ENCODE measurements at places on chromosomes 7 and 10.
A peak's percentile ranks its signal among the peaks of the same experiment; 100 is the strongest.

GRCh38 chr7:41110186-41110585 is 592.7 kb downstream of the INHBA start:
- no peak for DNase-seq

GRCh38 chr10:3624367-3624766 is 160.6 kb downstream of the KLF6 start:
- peak; percentile 15 for DNase-seq

DNA sequence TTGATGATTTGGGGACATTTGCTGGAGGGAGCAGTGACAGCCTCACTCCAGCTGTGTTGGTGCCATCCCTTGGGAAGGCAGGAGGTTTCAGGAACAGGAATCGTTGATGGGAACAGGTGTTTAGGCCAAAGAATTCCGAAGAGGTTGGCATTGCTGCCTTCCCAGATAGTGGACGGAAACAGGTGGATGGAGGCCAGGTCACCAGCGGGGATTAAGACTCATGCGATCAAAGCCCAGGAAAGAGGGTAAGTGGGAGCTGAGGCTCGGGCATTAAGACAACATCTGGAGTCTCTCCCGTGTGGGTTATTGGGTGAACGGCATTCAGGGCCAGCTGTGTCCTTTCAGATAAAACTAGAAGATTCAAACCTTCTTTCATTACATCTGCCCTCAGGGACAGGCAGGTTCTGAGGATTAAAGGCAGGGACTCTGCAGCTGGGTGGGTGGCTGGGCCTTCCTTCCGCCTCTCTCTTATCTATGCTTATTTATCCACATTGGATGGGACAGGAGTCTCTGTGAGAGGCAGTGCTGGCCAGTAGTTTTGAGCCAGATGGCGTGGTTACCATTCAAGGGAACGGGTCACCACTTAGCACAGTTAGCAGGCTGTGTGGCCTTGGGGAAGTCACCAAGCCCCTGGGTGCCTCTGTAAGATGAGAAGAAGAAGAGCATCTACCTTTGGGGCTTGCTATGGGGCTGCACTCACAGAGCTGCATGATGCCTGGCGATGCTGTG is 67.6 kb downstream of the INSIG1 start:
- no peak for DNase-seq

DNA sequence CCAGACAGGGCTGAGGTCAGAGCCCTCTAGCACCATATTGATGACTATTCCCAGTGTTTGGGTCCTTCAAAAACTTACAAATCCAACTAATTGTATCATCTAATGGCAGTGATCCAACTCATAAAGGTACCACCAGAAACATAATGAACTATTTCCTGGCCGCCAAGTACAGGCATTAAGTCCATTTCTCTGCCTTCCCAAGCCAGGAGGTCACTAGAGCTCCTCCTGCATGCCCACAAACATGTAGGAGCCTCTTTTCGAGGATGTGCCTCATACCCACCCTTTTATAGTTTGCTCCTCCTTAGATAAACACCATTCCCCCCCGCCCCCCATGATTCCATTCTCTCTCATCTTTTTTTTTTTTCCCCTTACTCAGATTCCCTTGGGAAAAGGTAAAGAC is 91.3 kb downstream of the CHN2 start:
- DNase-seq, result no peak

DNA sequence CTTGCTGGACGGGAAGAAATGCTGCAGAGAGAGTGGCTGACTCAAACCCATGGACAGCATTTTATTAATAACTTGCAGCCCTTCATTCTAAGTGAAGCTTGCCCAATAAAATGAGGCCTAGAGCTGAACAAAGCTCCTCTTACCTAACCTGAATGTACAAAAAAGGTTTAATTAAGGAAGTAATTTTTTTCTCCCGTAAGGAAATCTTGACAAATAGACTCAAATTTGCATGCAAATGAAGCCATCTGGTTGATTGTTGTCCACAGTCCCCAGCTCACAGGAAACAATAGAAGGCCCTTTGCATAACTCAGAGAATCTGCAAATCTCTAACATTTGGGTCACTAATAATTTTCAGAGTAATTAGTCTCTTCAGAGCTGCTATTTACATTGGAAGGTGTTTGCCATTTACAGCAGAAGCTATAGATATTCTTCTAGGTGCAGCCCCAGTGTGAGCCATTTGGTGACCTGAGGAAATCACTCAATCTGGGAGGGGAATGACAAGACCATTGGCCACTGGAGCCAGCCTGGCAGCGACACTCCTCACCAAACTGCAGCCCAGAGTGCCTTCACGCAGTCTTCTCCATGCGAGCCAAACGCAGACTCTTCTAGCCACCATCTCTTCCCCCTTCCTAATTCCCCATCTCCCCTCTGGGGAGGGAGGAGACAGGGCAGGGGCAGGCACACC is 483.0 kb upstream of the C7orf33 start:
- DNase-seq, result no peak

- DNase-seq, result peak; percentile 51
These were observed 92.0 kb downstream of the ITGA8 start for GRCh38 chr10:15627617-15628196.

DNA sequence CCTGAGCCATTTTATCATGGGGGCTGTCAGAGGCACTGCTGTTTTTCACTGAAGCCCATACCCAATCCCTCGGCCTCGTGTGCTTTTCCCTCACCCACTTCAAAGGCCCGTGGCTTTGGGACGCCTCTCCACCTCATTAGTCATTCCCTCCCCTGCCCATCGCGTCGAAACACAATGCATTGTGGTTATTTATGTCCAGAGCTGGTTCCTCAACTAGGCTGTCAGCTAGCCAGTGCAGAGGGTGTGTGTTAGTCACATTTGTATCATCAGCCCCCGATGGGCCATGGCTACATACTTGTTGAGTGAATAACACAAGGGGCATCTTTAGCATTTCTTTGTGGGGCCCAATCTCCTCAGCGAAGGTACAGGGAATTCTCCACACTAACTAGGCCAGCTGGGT is 3.8 kb upstream of the CRCP start:
- DNase-seq, result peak; percentile 29

- no peak for DNase-seq
These were observed 28.9 kb upstream of the MRPS33 start for GRCh38 chr7:141043616-141044015.

GRCh38 chr7:77923419-77923818 is 124.8 kb downstream of the PHTF2 start:
- no peak for DNase-seq

- DNase-seq, result no peak
These were observed 18.0 kb upstream of the STARD3NL start for GRCh38 chr7:38160003-38160571.

DNA sequence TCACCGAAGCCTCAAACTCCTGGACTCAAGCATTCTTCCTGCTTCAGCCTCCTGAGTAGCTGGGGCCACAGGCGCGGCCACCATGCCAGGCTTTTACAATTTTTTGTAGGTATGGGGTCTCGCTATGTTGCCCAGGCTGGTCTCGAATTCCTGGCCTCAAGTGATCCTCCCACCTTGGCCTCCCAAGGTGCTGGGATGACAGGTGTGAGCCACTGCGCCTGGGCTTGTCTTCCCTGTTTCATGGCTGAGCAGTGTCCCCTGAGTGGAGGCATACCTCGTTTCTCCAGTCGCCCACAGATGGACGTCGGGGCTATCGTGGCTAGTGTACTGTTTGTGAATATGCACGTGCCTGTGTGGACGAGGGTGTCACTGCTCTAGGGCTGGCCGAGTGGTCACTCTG is 11.3 kb downstream of the INPP5A start:
- DNase-seq, result no peak

DNA sequence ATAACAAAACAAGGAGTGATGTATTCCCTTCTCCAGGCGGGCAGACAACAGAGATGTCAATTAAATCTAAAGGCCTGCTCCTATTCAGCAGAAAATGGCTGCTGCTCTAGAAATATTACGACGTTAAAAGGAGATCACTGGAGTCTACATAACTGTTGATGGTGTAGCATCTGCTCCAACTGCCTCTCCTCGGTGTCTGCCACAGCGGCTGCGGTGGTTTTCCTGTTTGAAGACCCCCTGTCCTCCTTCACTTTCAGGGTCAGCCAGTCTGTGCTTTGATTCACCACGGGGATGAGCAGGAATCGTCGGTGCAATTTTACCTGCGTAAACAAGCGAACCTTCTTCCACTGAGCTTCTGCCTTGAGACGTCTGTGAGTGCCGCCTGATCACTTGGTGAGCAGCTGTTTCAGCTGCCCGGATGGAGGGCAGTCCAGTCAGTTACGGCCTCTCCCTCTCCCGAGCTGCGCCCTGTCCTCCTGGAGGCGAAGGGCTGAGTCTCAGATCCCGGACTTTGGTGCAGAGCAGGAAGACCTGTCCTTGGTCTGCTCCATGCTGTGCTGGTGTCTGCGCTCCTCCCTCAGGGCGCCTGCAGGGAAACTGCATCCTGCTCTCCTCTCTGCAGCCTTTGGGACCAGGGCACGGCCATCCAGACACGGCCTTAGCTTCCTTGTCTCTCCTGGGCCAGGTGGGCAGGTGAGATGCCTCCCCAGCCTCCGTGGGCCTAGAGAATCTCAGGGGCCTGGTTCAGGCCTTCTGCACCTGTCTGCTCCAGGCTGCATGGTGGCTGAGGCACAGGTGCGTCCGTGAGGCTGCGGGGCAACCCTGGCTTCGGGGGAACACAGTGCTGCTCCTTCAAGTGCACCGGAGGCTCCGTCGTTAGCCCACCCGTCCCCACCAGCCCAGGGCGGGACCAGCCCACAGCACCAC is 326.6 kb downstream of the ADARB2 start:
- no peak for DNase-seq

DNA sequence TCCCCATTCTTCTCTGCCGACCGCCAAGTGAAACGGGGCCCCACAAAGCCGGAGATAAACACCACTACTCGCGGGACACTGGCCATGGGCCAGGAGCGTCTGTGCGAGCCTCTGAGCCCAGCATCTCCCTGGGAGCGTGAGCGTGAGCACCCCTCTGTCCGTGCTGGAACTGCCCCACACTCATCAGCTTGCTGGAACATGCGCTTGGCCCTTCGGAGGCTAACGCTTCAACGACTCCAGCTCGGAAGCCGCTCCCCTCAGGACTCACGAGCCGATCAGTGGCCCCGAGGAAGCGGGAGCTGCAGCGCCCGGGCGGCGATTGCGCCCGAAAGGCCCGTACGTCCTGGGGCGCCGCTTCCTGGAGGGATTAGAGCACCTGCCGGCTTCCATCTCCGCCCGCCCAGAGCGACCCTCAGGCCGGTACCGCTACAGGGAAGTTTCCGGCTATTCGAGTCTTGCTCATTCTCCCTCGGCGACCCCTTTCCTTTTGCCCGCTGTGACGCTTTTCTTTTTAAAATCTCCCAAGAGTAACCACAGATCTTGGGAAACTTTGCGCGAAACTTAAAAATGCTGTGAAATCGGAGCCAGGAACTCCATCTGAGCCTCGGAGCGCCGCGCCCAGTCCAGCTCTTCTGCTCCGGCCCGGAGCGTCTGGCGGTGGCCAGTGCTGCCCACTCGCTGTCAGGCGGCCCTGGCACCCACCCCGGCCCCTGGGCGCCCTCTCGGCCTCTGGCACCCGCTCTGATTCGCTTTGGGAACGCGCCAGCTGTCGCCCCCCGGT is 1.0 kb downstream of the TLL2 start:
- DNase-seq, result peak; percentile 39

GRCh38 chr10:85599081-85599480 is 767.5 kb downstream of the GRID1 start:
- DNase-seq, result no peak

DNA sequence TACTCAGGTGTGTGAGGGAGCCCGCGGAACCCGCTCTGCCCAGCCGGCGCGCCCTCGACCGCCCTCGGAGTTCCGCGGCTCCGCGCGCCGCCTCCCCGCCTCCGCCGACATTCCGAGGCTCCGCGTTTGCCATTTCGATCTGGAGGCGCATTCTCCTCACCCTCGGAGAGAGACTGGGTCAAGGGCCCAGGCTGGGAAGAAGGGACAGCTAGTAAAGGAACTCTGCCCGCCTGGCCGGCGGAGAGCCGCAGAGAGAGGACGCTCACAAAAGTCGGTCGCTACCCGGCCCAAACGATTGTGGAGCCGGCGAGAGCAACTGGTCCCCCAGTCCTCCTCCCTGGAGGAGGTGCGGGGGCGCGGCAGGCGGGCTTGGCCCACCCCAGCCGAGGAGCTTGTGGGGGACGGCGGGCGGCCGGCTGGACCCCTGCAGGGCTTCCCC is 74.5 kb upstream of the LEP start:
- DNase-seq, result peak; percentile 7

- no peak for DNase-seq
These were observed 36.7 kb upstream of the SHH start for GRCh38 chr7:155848691-155849669.

DNA sequence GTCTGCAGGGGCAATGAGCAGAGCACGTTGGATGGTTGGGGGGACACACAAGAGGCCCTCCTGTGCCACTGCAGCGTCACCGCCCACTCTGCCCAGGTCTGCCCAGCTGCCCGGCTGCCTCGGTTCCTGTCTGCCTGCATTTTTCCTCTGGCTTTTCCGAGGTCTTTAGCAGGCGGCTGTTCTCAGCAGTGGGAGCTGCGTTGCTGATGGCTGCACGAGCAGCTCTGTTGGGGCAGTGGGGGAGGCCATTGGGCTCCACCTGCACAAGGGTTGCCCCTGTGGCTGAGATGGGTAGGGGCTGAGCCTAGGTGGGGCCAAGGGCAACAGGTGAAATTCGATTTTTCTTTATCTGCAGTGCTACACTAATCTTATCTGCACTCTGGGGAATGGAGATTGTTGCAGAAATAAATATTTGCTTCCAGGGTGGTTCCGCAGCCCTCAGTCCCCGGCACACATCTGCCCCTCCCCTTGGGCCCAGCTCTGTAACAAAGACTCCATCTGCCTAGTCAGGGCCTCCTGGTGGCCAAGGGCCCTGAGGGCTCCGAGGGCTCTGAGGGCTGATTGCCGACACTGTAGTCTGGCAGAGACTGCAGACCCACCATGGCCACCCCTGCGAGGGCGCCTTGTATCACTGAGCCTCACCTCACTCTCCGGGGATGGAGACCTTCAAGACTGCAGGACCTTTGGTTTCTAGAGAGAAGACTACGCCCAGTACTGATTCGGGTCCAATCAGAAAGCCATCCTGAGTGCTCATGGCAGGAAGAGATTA is 141.7 kb upstream of the SHH start:
- no peak for DNase-seq

GRCh38 chr10:43203448-43204041 is 63.3 kb downstream of the RASGEF1A start:
- peak; percentile 5 for DNase-seq

- DNase-seq, result no peak
These were observed 374.2 kb upstream of the SEMA3A start for GRCh38 chr7:84568781-84569180.

DNA sequence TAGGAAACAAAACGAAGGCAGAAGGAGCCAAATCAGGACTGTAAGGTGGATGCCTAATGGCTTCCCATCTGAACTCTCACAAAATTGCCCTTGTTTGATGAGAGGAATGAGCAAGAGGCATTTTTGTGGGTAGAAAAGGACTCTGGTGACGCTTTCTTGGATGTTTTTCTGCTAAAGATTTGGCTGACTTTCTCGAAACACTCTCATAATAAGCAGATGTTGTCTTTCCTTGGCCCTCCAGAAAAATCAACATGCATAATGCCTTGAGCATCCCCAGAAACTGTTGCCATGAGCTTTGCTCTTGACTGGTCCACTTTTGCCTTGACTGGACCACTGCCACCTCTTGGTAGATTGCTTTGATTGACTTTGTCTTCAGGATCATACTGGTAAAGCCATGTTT is 13.5 kb downstream of the PTPN12 start:
- no peak for DNase-seq

GRCh38 chr10:125169915-125170314 is 9.6 kb upstream of the CTBP2 start:
- no peak for DNase-seq

Data from dermis blood vessel endothelial cell (primary cell).